ENCODE measurements at places on chromosomes 2 and 18. TPM values are rescaled to one million over a fixed set of nuclear protein-coding genes. Genes with fewer than 3 reads are reported as not detected.

DNA sequence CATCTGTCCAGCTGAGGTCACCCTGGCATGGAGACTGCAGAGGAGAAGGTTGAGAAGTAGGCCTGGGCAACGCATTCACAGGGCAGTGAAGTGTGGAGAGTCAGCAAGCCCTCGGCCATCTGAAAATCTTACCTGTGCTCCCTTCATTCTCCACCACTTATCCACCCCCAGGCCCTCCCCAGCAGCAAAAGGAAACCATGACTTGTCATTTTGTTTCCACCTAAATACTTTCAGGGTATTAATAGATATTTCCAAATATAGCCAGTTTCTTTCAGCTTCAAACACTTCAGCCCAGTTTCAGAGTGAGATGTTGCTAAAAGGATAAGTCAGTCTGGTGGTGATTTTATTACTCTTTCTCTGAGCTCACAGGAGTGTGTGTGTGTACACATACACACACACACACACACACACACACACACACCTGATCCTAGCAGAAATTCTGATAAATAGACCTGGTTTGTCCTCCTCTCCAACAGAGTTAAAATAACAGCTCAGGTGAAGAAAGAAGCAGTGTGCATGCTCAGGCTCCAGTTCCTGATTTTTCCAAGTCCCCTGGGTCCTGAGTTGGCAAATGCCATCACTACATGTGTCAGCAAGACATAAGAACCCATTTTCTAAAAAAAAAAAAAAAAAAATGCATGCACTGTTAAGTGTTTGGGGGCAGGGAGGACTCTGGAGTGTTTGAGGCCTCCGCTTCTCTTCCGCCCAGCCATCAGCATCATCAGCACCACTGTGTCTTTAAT lies 82.8 kb downstream of the LOXHD1 start:
- DNase-seq, result no peak
- no peaks in the 10 kb centered on the region for H3K27me3 ChIP-seq
- no peaks in the 10 kb centered on the region for H3K4me1 ChIP-seq
- H3K27ac ChIP-seq, result no peak overlapping the region
- no peaks in the 10 kb centered on the region for H3K36me3 ChIP-seq
- no peak overlapping the region for H3K4me3 ChIP-seq

- H3K4me3 ChIP-seq, result no peak overlapping the region
- no peak overlapping the region for H3K27ac ChIP-seq
- no peaks in the 10 kb centered on the region for H3K4me1 ChIP-seq
- DNase-seq, result no peak
- no peaks in the 10 kb centered on the region for H3K36me3 ChIP-seq
Measured at GRCh38 chr18:71371951-71372605, 1083.2 kb downstream of the SOCS6 start.

DNA sequence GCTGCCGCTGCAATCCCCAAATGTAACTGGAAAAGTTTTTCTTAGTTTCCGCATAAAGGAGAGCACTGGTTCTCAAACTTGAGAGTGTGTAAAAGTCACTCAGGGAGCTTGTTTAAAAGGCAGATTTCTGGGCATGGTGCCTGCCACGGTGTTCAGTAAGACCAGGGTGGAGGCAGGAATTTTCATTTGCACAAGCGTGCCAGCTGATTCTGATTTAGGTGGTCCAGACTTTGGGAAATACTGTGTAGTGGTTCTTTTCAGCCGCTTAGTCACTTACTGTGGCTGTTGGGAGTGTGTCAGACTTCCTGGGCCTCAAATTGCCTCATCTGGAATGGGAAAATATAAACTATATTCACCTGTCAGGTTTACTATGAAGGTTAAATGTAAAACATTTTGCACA lies 788 bp downstream of the ARMC9 start:
- DNase-seq, result no peak
- no peaks in the 10 kb centered on the region for H3K36me3 ChIP-seq
- peaks cover 23% of the 10 kb centered on the region for H3K27me3 ChIP-seq
- H3K4me3 ChIP-seq, result peak overlapping the region; percentile 77
- H3K4me1 ChIP-seq, result peaks cover 14% of the 10 kb centered on the region

DNA sequence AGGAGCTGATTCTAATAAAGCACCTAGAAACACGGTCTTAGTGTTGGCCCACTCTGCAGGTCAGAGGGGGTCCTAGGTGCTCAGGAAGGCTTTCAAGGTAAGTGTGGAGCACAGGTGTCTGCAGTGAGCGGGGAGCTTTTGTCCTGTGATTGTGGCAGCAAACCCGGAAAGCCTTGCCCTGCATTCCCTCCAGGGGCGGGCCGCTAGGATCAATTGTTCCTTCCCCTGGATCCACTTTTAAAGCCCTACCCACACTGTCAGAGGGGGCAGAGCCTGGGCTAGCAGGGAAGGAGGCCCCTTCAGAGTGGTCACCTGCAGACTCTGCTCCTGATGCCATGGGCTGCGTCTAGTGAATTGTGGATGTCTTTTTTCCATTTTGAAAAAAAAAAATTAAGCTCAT lies 176.0 kb downstream of the CTIF start:
- peaks cover 12% of the 10 kb centered on the region for H3K4me1 ChIP-seq
- no peak overlapping the region for H3K27ac ChIP-seq
- no peak overlapping the region for H3K4me3 ChIP-seq
- no peaks in the 10 kb centered on the region for H3K36me3 ChIP-seq
- DNase-seq, result no peak

GRCh38 chr2:226076529-226076928 lies 677.0 kb downstream of the NYAP2 start:
- H3K4me1 ChIP-seq, result no peaks in the 10 kb centered on the region
- DNase-seq, result no peak
- H3K4me3 ChIP-seq, result no peak overlapping the region
- H3K27me3 ChIP-seq, result no peaks in the 10 kb centered on the region
- no peak overlapping the region for H3K27ac ChIP-seq

- no peak for DNase-seq
- no peak overlapping the region for H3K27ac ChIP-seq
- H3K4me1 ChIP-seq, result no peaks in the 10 kb centered on the region
- H3K27me3 ChIP-seq, result no peaks in the 10 kb centered on the region
Measured at GRCh38 chr18:69717586-69717985, 230.1 kb downstream of the CD226 start.

DNA sequence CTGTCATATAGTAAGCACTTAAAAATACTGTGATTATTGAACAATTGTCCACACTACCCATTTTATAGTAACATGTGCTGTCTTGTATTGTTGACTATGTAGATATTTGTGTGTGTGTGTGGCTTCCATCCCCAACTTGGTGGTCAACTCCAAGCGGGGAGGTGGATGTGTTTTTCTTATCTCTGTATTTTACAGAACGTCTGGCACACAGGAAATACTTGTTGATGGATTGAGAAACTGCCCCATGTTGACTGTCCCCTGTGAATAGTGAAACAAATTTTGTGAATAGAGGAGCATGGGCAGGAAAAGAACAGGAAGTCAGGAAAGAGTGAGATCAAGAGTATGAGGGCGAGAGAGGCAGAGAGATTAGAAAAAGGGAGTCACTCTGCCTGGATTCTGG lies 83.6 kb downstream of the CELF4 start:
- no peaks in the 10 kb centered on the region for H3K36me3 ChIP-seq
- DNase-seq, result no peak
- H3K4me3 ChIP-seq, result no peak overlapping the region
- H3K27ac ChIP-seq, result no peak overlapping the region
- peaks cover 3% of the 10 kb centered on the region for H3K4me1 ChIP-seq
- H3K27me3 ChIP-seq, result peaks cover 34% of the 10 kb centered on the region

DNA sequence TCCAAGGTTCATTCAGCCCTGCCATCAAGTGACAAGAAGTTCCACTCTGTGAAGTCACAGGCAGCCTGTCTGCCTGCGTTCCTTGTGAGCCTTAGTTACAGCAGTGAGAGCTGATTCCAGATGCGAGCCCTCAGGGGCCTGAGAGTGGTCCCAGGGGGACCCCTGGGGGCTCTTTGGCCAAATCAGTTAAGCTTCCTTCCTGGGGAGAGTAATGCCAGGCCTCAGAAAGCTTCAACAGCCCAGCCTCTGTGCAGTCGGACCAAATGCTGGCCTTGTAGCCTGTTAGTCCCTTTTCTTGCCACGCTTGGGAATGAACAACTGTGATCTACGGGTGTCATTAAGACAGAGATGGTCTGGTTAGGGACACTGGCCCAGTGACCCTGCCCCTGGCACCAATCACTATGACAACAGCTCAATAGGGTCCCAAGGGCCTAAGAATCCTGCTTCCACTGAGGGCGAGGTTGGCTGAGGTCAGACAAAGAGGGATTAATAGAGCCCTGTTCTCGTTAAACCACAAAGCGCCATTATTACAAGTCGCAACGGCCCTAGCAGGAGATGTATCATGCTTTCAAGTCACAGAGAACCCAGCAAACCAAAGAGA lies 50.9 kb downstream of the HS1BP3 start:
- no peak overlapping the region for H3K4me3 ChIP-seq
- no peaks in the 10 kb centered on the region for H3K36me3 ChIP-seq
- H3K4me1 ChIP-seq, result peaks cover 20% of the 10 kb centered on the region
- no peak for DNase-seq
- no peak overlapping the region for H3K27ac ChIP-seq

DNA sequence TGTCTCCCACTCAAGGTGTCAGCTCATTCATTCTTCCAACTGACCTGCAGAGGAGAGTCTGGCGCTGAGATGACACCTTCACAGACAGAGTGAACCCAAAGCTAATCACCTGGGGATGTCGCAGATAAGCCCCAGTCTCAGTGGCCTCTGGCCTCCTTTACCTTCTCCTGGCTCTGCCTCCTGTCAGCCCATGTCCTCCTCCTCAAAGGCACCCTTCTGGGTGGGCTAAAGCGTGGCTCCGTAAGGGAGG lies 194.1 kb downstream of the MIB1 start:
- no peaks in the 10 kb centered on the region for H3K36me3 ChIP-seq
- no peaks in the 10 kb centered on the region for H3K4me1 ChIP-seq
- peaks cover 4% of the 10 kb centered on the region for H3K27me3 ChIP-seq
- H3K27ac ChIP-seq, result no peak overlapping the region

GRCh38 chr2:175766880-175767279 lies 235.2 kb downstream of the LNPK start:
- H3K36me3 ChIP-seq, result no peaks in the 10 kb centered on the region
- H3K4me1 ChIP-seq, result no peaks in the 10 kb centered on the region
- H3K4me3 ChIP-seq, result no peak overlapping the region

DNA sequence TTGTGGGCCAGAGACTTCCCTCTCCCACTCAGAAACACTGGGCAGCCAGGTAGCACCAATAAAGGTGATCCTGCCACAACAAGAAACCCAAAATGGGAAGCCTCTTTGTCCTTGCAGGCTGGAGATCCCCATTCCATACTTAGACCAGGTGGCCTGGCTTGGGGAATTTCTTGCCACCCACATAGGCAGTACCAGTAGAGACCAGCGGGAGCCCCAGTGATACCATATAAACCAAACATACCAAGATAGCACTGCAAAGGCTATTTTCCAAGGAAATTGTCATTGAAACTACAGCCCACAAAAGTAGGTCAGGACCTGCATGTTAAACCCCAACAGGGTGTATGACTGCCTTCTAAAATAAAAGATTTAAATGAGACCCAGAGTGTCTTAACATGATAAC lies 171.6 kb downstream of the DIS3L2 start:
- peaks cover 14% of the 10 kb centered on the region for H3K36me3 ChIP-seq
- H3K4me1 ChIP-seq, result peaks cover 25% of the 10 kb centered on the region
- no peak overlapping the region for H3K4me3 ChIP-seq
- no peak for DNase-seq
- H3K27ac ChIP-seq, result no peak overlapping the region

- no peaks in the 10 kb centered on the region for H3K4me1 ChIP-seq
- H3K27me3 ChIP-seq, result no peaks in the 10 kb centered on the region
- no peak overlapping the region for H3K4me3 ChIP-seq
- no peak for DNase-seq
Measured at GRCh38 chr2:142920571-142920970, 43.1 kb downstream of the KYNU start.

DNA sequence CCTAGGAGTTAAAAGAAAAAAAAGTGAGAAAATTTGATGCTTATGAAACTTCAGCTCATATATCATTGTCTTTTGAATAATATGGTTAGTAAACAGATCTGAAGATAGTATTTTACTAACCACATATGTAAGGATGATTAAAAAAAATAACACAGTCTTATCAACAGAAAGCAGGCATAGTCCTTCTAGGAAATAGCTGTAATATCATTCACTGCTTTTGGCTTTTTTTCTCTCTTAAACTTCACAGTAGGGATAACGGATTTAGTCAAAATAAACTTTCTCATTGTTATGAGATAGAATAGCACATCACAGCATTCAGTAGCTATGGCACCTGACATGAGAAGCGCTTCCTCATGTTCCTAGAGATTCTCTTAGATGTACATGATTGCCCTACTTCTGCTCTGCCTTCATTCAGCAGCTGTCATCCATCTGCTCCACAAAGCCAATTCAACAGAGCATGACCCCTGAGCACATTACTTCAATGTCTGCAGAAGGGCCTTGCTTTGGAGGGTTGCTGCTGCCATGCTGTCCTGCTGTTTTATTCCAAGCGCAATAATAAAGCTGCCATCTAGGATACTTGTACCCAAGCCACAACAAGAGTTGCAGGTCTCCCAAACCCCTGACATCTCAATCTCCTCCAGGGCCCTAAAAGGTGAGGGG lies 67.0 kb downstream of the TTC21B start:
- no peaks in the 10 kb centered on the region for H3K4me1 ChIP-seq
- no peak for DNase-seq
- peaks cover 25% of the 10 kb centered on the region for H3K36me3 ChIP-seq

- peaks cover 8% of the 10 kb centered on the region for H3K27me3 ChIP-seq
- no peak overlapping the region for H3K4me3 ChIP-seq
- H3K27ac ChIP-seq, result no peak overlapping the region
- no peaks in the 10 kb centered on the region for H3K36me3 ChIP-seq
- H3K4me1 ChIP-seq, result no peaks in the 10 kb centered on the region
Measured at GRCh38 chr2:172708247-172708646, 27.4 kb upstream of the RAPGEF4 start.

DNA sequence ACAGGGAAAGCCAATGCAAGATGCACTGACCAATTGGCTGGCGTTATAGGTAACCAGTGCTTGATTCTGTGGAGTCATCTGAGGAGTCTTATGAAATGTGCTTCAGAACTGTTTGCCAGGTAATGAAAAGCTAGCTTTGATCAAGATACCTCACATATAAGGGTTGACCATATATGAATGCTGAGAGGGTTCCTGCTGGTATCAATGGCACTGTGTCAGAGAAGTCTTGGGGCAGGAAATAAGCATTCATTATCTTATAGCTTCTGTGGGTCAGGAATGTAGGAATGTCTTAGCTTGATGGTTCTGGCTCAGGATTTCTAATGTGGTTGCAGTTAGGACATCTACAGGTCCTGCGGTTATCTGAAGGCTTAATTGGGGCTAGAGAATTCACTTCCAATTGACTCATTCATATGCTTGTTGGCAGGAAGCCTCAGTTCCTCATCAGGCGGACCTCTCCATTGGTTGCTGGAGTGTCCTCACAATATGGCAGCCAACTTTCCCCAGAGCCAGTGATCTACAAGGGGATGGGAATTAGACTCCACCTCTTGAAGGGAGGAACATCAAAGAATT lies 22.1 kb upstream of the TCF7L1 start:
- H3K4me1 ChIP-seq, result no peaks in the 10 kb centered on the region
- no peak for DNase-seq
- H3K27me3 ChIP-seq, result peaks cover 12% of the 10 kb centered on the region
- H3K4me3 ChIP-seq, result no peak overlapping the region

The NRP2 gene
- 4.0 TPM for total RNA-seq

The ADRA2B gene
- total RNA-seq, result 0.08 TPM

The VSNL1 gene
- not detected for total RNA-seq

The NLRC4 gene
- not detected for total RNA-seq

The ANXA4 gene
- total RNA-seq, result 53.5 TPM

The EDAR gene
- not detected for total RNA-seq

The CKAP2L gene
- 59.3 TPM for total RNA-seq

The TUBB8B gene
- total RNA-seq, result not detected

Measured in activated CD8-positive, alpha-beta T cell treated with anti-CD3 and anti-CD28 coated beads, Interleukin-2, amount 10 ng/mL, durations not matched to agents 7 days and 5 days (primary cell).